ENCODE measurements at places on chromosomes 2 and 18.

GRCh38 chr2:150409196-150409595 is 78.3 kb downstream of the RND3 start:
- no peak for DNase-seq

DNA sequence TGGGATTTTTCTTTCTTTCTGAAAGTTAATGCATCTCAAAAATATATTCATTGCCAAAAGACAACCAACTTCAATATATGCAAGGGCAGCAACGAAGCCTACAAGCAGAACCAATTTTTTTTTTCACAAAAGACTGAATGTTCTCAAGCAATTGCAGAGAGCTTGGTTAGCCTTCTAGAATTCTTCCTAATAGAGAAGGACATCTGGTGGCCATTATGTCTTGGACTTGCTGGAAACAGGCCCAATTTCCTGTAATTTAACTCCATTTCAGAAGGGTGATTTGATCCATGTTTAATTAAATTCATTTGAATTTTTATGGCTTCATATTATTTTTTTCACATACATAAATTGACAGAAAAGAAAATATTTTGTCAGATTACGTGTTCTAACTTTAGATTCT is 208.0 kb downstream of the TPGS2 start:
- no peak for DNase-seq

DNA sequence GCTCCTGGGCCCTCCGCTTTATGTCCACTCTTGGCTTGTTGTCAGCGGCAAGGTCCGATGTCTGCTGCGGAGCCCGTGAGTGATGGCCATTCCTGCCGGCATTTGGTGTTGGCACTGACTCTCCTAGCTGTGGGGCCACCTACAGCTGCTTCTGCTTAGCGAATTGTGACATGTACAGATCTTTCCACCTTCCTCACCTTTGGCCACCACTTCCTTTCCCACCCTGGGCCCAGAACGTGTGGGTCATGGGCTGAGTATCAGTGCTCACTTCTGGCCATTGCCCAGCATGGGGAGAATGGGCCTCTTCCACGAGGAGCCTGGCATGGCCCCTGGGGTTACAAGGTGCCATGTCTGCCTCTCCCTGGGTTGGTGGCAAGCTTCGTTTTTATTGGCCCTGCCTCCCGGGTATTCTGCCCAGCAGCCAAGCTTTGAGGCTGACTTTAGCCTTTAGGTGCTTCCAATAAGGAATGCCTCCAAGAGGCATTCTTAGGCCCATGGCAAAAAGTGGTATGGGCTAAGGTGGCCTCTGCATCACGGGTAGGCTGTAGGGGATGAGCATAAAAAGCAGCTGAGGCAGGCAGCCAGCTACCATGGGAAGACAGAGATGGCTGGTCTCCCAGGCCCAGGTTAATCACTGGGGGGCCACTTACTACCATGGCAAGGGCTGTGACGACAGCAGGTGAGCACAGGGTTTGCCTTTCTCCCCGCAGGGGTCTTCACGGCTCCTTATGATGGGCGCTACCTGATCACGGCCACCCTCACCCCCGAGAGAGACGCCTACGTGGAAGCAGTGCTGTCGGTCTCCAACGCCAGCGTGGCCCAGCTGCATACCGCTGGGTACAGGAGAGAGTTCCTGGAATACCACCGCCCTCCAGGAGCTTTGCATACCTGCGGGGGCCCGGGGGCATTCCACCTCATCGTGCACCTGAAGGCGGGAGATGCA is 65.8 kb downstream of the EMILIN2 start:
- no peak for DNase-seq

DNA sequence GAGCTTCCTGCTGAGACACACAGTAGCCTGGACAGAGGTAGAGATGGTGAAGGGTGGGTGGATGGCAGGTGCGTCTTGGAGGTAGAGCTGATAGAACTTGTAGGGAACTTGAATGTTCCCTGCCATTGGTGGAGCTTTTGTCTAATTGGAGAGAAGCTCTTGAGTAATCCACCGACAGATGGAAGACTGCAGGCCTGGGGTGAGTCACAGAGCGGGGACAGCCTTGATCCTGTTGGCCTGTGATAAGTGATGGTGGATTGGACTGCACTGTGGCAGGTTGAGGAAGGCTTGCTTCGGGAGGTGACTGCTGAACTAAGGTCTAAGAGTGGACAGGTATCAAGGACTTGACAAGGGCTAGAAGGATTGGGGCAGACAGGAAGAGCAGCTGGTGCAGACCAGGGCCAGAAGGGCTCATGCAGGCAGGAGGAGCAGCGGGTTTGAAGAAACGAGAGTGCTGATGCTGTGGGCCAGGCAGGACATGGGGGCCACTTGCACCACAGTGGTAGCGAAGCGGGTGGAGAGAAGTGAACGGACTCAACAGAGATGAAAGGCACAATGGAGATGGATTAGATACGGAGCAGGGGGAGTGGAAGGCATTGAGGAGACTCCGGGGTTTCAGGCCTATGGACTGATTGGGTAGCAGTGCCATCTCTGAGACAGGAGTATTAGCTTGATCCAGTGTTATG is 16.3 kb downstream of the CABLES1 start:
- DNase-seq: no peak

GRCh38 chr18:79197531-79197930 is 128.3 kb downstream of the ATP9B start:
- no peak for DNase-seq

- DNase-seq: no peak
Measured at GRCh38 chr2:230843132-230843531, 21.6 kb upstream of the ITM2C start.

- no peak for DNase-seq
Measured at GRCh38 chr2:111685342-111685741, 198.7 kb downstream of the ANAPC1 start.

- DNase-seq: no peak
Measured at GRCh38 chr2:15432642-15433256, 128.4 kb downstream of the NBAS start.

- no peak for DNase-seq
Measured at GRCh38 chr2:207202645-207203044, 36.9 kb upstream of the KLF7 start.

DNA sequence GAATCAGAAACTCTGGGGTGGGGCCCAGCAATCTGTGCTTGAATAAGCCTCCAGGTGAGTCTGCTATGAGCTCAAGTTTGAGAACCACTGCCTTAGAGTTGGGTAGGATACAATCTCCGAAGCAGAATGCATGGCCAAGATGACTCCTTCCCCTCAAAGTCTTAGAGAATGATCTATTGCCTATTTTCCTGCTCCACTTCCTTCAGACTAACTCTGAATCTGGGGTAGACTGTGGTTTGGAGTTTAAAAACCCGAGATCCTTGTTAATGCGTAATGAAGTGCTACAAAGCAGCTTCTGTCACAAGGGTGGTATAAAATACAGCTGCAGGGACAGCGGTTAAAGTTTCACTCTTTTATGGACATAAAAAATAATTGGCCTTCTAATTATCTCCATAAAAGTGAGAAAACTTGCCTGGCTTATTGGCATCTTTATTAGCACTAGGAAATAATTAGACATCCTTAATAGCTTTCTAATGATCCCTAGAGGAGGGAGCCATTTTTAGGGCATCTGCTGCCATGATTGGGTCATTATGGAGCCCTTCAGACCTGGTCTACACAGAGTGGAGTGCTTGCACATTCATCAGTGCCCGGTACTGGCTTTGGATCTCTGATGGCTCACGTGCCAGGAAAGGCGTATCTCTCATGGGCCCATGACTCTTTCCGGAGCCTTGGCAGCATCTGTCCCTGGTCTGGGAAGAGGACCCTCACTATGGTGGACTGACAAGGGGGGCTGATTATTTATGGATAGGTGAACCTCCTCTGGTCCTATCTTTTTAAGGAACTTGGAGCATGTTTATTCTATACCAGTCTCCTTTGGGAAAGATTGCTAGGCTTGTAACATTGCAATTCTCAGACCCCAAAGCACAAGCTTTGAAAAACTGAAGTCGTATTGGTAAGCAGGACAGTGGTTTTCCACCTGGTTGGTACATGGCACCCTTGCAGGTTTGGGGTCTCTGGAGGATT is 28.2 kb downstream of the SIX2 start:
- no peak for DNase-seq
